ENCODE measurements at places on chromosomes 6 and 20.

DNA sequence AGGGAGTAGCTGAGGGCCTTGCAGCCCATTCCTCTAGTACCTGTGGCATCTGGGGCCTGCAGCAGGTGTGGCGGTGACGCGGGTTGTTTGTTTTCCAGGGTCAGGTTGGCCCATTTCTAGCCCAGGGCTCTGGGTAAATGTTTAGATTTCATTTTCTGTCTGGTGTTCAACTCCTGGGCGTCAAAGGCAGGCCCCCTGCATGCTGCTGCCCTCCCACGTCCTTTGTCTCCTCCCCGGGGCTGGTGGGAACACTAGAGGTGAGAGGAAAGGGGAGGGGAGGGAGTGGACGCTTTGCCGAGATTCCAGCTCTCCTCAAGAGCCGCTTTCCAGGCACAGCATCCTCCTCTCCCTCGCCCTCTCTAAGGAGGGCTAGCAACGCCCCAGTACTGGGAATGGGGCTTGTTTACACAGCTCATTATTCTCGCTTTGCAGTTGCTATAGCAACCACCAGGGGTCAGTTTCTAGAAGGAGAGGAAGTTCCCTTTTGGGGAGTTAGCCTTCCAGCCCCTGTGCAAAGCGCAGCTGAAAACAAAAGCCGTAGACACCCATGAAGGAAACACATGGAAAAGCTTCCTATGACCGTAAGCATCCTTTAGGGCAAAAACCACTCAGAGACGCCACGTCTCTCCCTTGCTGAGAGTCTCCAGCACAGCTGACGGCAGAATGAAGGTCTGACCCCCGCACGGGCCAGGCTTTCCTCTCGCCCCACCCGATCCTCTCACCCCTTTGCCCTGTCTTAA lies 170.6 kb downstream of the LY86 start:
- peak; percentile 92 for DNase-seq

- DNase-seq = no peak
These were observed 608.9 kb downstream of the MAFB start for GRCh38 chr20:40080041-40080652.

- no peak for DNase-seq
These were observed 1.1 kb upstream of the BNIP5 start for GRCh38 chr6:36337814-36338213.

DNA sequence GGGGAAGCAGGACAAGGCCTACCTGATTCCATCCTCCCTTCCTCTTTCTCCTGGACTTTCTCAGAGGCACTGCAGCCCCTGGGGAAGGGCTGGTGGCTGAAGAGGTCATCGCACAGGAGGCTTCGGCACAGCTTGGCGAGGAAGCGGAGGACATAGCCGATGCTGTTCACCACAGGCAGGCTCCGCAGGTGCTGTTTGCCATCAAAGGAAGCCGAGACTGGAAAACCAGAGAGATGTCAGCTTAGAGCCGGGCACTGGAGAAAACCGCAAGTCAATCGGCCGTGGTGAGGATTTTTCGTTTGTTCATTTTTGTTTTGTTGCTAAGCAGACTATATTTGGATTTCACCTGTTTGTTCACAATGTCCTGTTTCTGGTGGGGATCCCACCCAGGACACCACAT lies 79.2 kb downstream of the SCML4 start:
- no peak for DNase-seq

DNA sequence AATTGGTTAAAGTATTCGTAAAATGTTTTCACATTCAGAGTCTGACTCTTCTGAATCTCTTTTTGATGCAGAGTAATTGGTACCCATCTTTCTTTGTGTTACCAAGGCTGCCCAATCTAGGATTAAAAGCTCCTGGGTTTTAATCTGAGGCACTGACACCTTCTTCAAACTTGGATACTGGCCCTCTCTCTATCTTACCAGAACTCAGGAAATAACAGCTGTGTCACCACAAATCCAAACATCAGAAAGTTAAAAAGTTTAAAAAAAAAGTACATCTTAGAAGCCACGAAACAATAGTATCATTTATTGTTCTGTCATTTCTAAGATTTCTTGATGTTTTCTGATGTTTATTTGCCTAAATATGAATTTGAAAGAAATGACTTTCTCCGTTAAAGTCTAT lies 255.5 kb upstream of the RUNX2 start:
- DNase-seq = no peak

DNA sequence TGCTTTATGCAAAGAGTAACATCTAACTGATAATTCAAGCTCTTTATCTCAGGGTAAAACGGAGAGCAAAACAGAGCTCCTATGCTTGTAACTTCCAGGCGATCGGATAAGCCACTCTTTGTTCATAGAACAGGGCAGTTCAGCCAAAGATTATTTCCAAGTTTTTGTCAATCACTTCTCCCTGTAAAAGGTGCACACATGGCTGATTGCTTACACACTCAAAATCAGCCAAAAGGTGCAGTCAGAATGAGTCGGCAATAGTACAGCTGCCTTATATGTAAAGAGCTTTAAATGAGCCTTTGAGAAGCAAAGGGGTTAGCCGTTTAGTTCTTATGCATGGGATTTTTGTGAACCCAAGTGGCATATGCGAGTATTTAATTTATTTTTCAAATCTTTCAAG lies 449.6 kb upstream of the POU3F2 start:
- DNase-seq = peak; percentile 19

DNA sequence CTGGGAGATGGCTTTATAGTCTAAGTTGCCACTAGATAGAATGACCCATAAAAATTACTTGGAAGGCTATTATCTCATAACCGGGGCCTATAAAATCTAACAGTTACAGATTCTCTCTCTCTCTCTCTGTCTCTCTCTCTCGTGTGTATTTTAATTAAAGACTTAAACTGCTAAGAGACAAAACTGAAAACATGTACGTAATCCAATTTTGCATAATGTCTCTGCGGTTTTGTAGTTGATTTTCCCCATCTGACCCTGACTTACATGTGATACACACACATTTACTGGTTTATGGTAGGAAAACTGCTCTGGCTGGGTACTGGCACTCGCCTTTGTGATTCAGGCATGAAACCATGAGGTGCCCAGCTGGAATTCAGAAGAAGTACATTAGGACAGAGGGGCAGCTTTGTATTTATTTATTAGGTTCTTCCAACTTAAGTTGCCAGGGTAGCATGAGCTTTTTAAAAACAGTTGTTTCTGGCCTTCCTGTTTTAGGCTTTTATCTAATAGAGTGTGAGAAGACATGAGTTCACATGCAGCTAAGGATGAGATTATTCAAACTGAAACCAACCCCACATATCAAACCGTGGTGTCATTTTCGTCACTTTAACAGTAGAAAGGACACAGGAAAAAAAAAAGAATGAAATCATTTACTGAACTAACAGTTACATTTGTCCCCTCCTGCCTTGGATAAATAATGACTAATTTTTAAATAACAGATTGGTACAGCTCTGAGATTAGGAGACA lies 182.5 kb downstream of the GMPR start:
- no peak for DNase-seq

GRCh38 chr20:21322921-21323331 lies 19.8 kb downstream of the XRN2 start:
- no peak for DNase-seq

DNA sequence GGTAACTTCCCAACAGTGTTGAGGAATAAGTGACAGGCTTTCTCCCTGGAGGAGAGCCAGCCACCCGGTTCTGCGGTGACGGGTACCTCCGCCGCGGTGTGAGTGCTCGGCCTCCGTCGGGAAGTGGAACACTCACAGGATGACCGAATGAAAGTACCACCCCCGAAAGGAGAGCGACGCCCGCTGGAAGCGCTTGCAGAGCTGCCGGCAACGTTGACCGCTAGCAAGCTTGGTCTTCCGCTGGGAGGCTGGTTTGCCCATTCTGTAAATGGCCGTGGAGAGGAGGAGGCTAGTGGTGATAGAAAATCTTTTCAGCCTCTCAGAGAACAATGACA lies 614 bp upstream of the TMEM242 start:
- peak; percentile 83 for DNase-seq

GRCh38 chr6:43833996-43834390 lies 64.0 kb downstream of the VEGFA start:
- no peak for DNase-seq
